ENCODE measurements at places on chromosomes 1 and 21.

GRCh38 chr1:76291191-76291590 lies 216.6 kb downstream of the ST6GALNAC3 start:
- ATAC-seq = no peak

DNA sequence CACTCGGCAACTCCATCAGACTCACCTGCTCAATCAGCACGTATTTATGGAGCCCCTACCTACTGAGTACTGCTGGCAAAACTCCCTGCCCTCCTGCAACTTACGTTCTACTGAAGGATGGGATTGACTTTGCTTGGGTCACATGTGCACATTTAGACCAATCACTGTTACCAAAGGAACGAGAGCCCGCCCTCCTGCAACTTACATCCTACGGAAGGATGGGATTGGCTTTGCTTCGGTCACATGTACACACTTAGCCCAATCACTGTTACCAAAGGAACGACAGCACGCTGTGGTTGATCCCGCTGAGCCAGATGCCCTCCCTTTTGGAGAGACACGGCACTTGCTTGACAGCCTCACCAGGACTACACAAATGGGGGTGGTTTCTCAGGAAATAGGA lies 46.0 kb downstream of the UBIAD1 start:
- no peak for ATAC-seq

GRCh38 chr1:119331190-119331515 lies 37.4 kb upstream of the HAO2 start:
- ATAC-seq = no peak

GRCh38 chr1:208129060-208129459 lies 115.1 kb downstream of the PLXNA2 start:
- ATAC-seq = no peak

GRCh38 chr1:5814046-5814619 lies 178.1 kb downstream of the NPHP4 start:
- no peak for ATAC-seq

DNA sequence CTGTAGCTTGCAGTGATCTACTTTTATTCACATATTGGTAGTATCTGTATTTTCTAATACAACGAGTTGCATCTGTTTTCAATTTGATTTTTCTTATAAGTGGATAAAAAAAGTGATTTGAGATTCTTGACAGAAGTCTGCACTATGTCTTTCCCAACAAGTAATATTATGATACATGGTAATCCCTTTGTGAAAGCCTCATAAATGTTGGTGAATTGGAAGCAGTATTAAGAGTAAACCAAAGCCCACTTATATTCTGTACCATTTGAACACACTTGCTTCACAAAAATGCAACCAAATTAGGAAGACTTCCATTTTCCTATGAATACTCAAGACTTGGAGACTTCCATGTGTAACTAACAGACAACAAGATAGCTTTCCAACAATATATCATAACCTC lies 172.0 kb downstream of the HMCN1 start:
- no peak for ATAC-seq

DNA sequence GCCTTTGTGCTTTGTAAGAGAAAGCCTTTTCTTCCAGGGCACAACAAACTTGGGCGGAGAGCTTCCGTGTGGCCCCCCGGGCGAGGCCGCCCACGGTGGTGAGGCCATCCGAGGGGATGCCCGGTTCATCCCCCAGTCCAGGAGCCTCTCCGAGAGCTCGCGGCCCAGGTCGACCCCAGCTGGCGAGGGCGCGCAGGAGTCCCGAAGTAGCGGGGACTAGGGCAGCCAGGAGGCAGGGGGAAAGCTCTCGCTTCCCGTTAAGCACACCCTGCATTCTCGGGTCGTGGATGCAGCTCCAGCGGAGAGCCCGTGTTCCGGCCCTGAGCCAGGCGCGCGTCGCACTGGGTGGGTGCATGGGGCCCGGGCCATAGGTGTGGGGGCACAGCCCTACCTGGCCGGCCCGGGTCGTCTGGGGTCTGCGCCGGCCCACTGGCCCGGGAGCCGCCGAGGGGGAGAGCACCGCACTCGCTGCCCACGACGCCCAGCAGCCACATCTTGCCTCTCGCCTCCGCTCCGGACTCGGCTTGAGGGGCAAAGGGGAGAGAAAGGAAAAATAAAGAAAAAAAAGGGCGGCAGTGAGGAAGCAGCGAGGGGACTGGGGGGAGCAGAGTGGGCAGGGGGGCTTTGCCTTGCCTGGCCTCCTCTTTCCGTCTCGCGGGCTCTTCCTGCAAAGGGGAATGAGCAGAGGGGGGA lies 1.8 kb downstream of the RNF220 start:
- no peak for ATAC-seq

DNA sequence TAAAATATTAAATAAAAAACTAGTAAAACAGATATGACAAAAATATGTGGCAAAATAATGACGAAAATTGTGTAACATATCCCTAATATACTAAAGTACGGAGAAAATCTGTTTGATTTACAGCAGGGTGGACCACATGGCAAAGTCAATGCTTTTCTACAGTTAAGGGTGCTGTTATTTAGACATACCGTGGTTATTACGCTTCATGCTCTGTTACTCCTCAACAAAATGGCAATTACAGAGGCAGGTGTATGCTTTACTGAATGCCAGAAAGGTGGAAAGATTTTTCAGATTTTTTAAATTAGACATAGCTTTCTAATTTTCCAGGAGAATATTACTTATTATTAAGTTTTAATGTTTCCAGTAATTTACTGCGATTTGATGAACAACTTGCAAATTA lies 343.9 kb upstream of the DPYD start:
- ATAC-seq = no peak

- no peak for ATAC-seq
These were observed 61.6 kb downstream of the NFIA start for GRCh38 chr1:61143821-61144424.

- no peak for ATAC-seq
These were observed 2.9 kb downstream of the CD84 start for GRCh38 chr1:160576390-160576789.

DNA sequence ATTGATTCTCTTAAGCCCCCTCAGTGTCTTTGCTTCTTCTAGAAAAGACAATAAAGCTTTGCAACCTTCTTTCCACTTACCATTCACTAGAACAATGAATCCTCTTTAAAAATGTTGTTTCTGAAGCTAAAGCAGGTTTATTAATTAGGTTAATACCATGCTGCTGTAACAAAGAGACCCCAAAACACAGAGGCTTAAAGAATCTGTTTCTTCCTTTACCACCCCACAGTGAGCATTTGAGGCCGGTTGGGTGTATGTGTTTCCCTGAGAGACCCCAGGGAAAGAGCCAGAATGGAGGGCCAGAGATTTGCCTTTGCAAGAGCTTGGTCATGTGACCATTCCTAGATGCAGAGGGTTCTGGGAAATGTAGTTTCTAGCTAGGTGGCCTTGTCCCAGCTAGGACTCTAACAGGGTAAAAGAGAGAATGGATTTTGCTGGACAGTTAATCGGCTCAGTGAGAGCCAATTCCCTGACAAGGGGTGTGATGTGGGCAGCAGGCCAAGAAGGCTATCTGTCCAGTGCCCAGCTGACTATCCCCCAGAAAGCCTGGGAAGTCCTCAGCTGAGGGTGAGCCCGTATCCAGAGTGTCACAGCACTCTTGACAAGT lies 191.8 kb upstream of the TMEM51 start:
- ATAC-seq = no peak

GRCh38 chr1:93764366-93764750 lies 82.7 kb upstream of the BCAR3 start:
- no peak for ATAC-seq

DNA sequence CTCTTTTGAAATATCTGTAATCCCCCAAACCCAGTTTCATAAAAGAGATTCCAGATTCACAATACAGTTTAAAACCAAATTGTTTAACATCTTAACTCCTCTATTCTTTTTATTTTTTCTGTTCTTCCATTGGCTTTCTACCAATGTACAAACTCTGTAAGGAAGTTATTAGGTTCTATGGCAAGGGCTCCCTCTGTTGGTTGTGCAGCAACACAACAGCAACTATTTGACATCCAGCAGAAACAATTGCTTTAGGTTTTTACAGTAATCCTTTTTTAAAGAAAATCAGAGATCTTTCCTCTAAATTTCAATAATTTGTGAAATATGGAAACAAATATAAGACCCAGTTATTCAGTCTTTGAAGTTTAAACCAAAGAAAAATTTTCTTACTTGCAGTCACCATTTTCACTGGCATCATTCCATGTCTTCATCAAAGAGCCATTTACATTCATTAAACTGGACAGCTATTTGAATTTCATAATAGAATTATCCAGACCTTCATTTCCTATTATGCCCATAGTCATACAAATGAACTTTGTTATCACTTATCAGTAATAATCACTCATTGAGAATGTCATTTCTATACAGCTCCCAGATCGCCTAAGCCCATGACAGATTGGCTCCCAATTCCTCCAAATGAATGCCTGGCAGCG lies 46.5 kb upstream of the RNF11 start:
- no peak for ATAC-seq

Measured in gastroesophageal sphincter (tissue), 4 donors.